Stimulated activated naive CD4-positive, alpha-beta T cell (primary cell): ENCODE measurements at places on chromosomes 5 and 9.

DNA sequence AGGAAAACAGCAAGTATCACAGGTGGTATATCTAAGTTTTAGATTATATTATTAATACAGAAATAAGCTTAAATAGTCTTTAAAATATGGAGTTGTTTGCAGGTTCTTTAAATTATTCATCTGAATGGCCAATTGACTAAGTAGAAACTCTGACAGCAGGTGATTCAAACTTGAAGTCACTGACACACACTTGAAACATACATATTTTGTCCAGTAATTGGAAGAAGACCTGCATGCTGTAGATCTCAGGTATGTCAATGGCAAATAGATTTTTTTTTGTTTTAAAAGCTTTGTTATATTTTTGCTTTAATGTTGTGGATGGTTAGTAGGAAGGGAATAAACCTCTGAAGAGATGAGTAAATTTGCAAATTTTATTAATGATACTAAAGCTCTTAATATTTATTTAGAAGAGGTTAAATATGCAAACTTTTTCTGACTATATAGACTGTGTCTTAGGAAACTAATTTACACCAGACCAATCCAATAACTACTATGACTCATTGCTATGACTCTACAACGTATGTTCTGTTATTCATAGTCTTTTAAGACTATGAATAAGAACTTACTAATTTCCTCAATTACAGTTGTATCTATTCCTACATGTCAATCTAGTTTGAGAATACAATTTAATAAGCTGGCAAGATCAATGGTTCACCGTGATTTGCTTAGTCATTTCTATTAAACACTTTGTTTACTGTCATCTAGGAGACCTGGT, 53.9 kb upstream of the RORB start:
- no peak for DNase-seq

- DNase-seq: no peak
These were observed 67.0 kb upstream of the SIMC1 start for GRCh38 chr5:176171171-176171760.

DNA sequence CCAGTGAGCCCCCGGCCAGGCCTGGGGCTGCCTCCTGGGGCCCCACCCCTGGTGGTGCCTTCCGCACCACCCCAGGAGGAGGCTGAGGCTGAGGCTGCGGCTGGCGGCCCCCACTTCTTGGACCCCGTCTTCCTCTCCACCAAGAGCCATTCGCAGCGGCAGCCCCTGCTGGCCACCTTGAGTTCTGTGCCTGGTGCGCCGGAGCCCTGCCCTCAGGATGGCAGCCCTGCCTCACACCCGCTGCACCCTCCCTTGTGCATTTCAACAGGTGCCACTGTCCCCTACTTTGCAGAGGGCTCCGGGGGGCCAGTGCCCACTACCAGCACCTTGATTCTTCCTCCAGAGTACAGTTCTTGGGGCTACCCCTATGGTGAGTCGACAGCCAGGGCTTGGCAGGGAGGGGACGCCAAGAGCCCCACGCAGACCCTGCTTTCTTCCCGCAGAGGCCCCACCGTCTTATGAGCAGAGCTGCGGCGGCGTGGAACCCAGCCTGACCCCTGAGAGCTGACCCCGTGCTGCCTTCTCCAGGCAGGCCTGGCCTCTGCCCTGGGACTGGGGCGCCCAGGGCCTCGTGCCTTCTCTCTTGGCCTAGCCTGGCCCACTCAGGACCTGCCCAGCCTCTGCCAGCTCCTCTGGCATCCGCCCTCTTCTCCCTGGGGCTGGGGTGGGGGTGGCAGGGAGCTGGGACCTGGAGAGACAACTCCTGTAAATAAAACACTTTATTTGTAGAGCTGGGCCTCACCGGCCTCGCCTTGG, 4.0 kb upstream of the EHMT1 start:
- DNase-seq: no peak

GRCh38 chr5:81233080-81233634, at the start of gene CKMT2:
TSS of gene CKMT2 (plus strand) at chr5:81233322. CDS start at chr5:81251133, 17,811 bp downstream.
- no peak for DNase-seq

DNA sequence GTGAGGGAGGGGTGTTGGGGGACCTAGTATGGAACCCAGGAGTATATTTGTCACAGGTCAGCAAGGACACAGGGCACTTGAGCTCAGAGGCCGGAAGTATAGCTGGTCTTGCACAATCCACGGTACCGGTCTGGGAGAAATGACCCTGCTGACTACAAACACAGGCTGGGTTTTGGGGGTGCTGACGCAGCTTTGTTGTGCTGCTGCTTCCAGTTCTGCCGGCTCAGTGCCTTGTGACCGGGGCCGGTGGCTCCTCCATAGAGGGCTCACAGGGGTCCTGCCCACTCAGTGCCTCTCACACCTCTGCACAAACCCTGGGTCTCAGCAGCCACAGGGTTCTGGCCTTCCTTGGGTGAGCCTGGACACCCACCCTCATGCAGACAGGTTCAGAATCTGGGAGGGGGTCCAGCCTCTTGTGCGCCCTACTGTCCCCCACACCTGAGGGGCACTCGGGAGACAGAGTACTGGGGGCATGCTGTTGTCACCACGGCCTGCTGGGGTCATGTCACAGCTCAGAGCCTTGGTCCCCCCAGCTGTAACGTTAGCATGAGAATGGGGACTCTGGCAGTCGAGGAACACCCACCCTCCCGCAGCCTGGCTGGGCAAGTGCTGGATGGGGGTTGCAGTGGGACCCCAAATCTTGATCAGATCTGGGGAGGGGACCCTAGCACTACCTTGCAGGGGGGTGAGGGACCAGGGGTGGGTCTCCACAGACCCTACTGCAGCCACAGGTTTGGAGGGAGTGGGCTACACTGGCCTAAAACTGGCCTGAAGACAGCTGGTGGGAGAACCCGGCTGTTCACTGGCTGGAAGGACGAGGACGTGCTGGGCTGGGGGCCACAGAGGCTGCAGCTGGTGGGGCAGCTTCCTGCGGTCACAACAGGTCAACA, 17.7 kb downstream of the NINJ1 start:
- DNase-seq: no peak

- DNase-seq: no peak
These were observed 53.1 kb downstream of the PDCD1LG2 start for GRCh38 chr9:5563417-5563815.
